ENCODE measurements at places on chromosomes 12 and 14.

DNA sequence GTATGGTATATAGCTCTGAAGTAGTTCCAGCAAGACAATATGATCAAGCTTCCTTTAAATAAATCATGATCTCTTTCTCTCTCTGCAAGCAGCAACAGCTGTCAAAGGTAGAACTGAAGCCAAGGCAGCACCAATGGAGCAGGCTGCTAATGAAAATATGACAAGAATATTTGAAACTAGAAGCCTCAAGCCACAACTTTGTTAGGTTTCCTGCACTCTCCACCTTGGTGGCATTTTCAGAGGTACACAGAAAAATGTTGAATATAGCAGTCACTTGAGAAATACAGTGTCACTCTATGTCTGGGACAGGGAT lies 43.8 kb upstream of the PSMA6 start:
- DNase-seq = no peak

- peak; percentile 13 for DNase-seq
These were observed 107.7 kb upstream of the CAND1 start for GRCh38 chr12:67161322-67161918.

- no peak for DNase-seq
These were observed 40.2 kb downstream of the RTN1 start for GRCh38 chr14:59830338-59830734.

DNA sequence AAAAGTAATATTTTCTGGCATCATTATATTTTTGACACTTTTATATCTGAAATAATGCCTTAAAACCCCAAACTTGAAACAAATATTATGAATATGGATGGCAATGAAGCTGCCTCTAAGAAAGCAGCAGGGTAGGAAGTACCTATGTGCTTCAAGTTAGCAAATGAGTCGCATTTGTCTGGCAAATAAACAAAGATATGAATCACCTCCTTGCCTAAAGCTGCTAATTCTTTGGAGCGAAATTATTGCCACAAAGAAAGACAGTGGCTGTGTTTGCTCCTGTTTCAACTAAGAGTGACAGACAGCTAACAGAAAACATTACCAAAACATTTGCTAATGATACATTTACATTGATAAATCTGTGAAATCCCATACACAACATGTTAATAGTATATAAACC lies 854.9 kb downstream of the RPS29 start:
- DNase-seq = no peak

DNA sequence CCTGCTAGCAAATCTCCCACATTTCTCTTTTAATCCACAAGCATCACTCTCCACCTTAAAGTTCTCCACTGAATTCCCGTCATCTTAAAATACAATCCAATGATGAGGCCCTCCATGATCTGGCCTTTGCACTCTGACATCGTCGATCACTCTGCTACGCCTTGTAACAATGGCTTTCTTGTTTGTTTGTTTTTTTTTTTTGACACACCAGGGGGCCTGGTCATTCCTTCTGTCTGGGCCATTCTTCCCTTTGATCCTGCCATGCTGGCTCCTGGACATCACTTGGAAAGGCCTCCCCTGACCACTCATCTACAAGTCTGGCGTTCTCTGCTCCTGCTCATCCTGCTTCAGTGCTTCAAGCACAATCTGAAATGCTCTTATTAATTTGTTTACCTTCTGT lies 233.5 kb downstream of the PPM1H start:
- no peak for DNase-seq

GRCh38 chr14:61379639-61380184 lies 58.3 kb downstream of the PRKCH start:
- no peak for DNase-seq

DNA sequence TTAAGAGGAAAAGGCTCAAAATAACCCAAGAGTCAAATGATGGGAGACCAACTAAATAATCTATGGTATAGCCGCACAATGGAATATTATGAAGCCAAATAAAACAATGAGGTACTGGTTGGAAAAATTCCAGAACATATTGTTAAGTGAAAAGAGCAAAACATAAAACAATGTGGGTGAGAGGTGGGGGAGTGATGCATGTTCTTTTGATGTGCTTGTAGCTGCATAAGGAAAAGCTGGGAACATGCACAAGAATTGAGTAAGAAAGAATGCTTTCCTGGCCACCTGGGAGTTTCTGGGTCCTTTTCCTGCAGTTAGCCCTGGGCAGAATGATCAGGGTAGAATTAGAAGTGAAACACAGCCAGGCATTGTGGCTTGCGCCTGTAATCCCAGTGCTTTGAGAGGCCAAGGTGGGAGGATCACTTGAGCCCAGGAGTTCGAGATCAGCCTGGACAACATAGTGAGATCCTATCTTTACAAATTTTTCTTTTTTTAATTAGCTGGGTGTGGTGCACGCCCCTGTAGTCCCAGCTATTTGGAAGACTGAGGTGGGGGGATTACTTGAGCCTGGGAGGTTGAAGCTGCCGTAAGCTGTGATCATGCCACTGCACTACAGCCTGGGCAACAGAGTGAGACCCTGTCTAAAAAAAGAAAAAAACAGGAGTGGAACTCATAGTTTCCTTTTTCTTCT lies 7.9 kb downstream of the ABCB9 start:
- no peak for DNase-seq

GRCh38 chr12:66594688-66595087 lies 84.2 kb downstream of the GRIP1 start:
- no peak for DNase-seq

GRCh38 chr14:66137081-66137480 lies 349.1 kb upstream of the CCDC196 start:
- DNase-seq = no peak

GRCh38 chr12:77049767-77050353 lies 15.5 kb downstream of the E2F7 start:
- peak; percentile 74 for DNase-seq

DNA sequence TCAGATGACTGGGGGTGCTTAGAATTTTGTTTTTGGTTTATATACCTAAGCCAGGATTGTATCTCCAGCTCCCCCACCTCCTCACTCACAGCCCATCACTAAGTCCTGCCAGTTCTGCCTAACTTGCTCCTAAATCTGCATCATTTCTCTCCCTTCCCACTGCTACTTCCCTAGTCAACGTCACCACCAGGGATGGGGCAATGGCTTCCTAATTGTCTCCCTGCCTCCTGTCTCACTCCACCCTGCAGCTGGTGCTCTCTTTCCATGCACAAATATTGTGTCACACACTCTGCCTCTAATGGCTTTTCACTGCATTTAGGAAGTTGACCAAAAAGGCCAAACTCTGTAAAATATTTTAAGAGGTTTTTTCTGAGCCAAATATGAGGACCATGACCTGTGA lies 11.5 kb downstream of the OAS2 start:
- no peak for DNase-seq

DNA sequence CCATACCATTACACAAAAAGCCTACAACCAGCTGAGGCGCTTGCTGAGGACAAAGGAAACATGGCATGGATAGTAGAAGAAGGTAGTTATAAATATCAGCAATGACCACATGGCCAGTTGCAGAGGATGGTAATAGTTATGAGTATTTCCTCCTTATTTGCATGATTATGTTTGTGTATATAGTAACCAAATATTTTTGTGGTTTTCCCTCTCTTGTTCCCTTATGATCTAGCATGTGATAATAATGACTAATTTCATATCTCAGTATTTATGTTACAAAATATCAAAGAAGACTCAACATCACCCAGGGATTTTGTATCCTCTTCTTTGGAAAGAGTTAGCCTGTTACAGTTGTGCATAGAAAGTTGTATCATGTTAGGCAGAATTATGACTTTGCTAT lies 13.5 kb upstream of the CATSPERB start:
- no peak for DNase-seq

GRCh38 chr14:64623554-64624165 lies 73.9 kb downstream of the PPP1R36 start:
- no peak for DNase-seq

DNA sequence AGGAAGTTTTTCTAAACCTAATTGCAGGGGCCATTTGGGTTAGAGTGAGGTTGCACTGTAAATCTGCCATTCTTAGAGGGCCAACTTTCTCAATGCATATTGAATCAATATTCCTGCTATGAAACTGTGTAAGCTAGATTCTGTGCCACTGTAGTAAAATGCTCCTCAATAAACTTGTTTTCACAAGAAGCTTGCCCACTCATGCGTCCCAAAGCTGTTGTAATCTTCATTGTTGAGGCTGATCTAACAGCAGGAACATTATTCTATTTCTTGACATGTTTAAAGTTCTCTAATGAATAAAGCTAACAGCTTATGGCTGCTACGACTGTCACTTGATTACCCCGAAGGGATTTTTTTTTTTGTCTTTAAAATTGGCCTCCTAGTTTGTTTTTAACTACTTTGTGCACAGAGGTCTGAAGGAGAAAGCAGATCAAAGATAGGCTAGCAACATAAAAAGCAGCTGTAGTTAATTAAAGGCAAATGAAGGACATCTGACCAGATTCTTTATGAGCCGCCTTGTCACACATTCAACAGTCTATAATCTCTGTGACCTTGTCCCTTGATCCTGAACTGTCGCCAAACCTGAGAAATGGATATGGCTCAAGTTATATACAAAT lies 243.7 kb downstream of the PAX9 start:
- no peak for DNase-seq

DNA sequence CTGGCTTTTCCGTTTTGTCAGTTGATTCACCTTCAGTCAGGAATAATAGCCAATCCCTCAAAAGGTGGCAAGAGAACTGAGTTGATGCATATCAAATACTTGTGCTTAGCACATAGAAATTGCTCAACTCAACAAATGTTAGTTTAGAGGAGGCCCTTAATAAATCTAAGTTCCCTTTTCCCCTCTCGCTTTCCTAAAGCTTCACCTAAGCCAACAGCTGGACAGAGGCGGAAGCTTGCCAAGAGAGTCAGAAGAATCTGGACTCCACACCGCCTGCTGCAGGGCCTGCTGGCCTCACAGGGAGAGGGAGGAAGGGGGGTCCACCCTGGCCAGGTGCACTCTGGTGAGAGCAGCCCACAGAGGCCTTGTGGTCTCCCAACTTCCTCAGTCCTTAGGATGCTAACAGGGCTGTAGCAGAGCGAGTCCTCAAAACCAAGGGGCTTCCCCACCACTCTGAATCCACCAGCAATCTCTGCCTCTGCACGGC lies 213.1 kb downstream of the CHST11 start:
- DNase-seq = no peak

DNA sequence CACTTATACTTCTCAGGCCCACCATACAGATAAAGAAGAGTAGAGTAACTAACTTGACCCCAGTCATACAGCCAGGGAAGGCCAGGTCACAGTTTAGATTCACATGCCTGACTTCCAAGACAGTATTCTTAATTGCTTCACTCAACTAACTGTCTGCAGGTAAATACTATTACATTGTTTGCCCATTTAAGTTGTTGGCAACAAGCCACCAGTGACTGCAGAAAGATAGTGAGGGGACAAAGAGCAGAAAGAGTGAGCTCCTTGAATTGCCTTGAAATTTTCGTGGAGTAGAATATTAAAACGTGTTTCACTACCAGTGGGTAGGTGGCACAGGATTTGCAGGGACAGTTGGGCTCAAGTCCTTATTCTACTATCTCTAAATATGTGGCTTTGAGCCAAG lies 146.3 kb upstream of the RMST start:
- DNase-seq = no peak
